ENCODE measurements at places on chromosomes 2 and 18. TPM values are rescaled to one million over a fixed set of nuclear protein-coding genes. Genes with fewer than 3 reads are reported as not detected.

- DNase-seq = no peak
Measured at GRCh38 chr2:148882051-148882450, 7.0 kb downstream of the KIF5C start.

GRCh38 chr2:144983107-144983506 lies 463.2 kb upstream of the ZEB2 start:
- DNase-seq = no peak

DNA sequence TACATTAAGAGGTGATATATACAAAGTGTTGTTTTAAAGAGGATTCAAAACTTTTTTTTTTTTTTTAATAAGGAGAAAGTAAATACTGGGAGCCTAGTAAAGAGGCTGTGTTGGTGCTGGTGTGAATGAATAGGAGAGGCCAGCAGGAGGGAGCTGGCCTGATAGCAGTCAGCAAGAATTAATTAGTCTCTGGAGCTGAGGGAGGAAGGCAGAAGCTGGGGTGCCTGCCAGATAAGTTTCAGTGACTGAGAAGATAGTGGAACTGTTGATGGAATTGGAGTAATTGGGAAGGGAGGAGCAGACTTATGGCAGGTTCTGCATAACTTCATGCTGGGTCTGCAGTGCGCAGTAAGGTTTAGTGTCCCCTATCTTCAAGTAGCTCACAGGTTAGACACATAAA lies 36.2 kb upstream of the SNORC start:
- DNase-seq = no peak

GRCh38 chr2:64631771-64632170 lies 21.9 kb downstream of the SERTAD2 start:
- no peak for DNase-seq

- DNase-seq = no peak
Measured at GRCh38 chr18:79856119-79857007, 58.6 kb downstream of the KCNG2 start.

- DNase-seq = no peak
Measured at GRCh38 chr2:134499307-134499926, 219.4 kb downstream of the TMEM163 start.

- DNase-seq = no peak
Measured at GRCh38 chr2:6078414-6078813, 386.2 kb downstream of the SOX11 start.

GRCh38 chr18:59002974-59003594 lies 136.6 kb upstream of the SEC11C start:
- no peak for DNase-seq

DNA sequence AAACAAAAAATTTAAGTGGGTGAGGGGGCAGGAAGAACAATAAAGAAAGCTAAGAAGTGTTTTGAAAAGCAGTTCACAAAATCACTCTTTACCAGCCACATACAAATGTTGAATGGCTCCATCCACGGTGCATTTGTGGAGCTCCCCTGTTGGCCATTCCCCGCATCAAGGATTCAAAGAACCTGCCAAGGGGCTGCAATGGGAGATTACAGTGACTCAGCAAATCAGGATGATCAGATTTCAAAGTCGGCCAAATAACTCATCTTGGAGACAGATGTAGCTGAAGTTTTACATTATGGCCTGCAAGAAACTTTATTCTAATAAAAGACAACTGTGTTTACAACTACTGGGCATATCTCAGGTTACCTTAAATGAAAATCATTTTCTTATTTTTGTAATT lies 26.9 kb downstream of the COL4A3 start:
- no peak for DNase-seq

DNA sequence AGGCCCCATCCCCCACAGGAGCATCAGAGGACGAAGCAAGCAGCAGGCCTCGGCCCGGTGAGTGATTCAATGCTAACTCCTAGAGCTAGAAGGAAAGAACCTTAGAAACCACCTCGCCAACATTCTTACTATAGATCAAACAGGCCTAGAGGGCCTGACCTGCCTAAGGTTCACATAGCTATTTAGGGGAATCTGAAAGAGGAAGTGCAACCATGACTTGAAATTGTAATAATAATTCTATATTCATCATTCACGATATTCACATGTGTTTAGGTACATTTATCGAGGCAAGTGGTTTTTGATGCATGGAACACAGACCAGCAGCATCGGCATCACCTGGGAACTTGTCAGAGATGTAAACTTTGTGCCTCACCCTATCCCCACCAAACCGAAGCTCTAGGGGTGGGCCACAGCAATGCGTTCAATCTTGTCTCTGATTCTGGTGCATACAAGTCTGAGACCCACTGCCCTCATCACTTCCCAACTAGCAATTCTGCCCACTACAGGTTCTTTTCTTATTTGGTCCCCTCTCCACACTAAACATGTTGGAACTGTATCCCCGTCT lies 78.0 kb upstream of the DNMT3A start:
- DNase-seq = no peak

DNA sequence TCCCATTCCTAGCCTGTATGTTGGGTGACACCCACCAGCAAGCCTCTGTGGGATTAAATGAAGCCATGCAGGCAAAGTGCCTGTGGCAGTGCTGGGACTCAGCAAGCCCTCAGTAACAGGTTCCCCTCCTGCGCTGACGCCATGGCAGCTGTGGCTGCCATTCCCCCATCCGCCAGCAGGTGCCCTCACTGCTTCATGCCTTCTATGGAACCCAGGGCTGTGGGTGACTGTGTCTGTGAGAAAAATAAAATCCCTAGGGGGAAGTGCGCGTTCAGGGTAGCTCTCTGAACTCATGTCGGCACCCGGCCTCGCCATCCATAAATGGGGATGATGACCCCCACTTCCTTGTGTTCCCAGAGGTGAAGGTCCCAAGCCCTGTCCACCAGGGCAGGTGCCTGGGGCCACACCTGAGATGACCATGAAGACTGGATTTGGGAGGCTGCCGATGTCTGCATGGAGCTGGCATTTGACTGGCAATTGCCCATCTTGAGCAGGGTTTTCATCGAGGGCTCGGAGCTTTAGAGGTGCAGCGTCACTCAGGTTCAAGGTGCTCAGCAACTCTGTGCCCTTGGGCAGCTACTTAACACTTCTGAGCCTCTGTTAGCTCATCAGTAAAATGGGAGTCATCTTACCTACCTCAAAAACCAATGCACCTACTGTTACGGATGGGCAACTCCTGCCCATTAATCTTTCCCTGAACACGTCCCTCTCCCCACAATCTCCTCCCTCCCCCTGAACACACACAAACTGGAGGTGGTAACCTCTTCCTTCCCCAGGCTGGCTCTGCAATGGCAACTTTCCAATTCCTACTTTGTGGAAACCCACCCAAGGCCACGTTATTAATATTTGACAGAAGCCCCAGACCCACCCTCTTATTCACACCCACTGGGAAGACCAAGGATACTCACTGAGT lies 2.9 kb upstream of the MAL start:
- DNase-seq = peak; percentile 73

DNA sequence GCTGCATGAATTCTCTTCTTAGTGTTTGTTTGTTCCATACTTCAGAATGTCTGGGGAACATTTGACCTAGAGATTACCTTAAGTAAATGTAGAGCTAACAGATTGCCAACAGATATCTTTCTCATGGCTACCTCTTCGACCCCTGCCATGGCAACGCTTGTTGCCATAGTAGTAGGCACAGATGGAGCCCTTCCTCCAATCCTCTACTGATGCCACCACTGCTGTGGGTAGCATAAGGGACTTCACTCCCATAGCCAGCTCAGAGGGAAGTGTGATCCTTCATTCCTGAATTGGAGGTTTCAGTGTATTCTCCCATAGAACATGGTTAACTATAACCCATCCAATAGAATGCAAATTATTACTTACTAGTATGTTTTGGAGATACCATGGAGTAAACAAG lies 543.6 kb upstream of the NRP2 start:
- DNase-seq = no peak

DNA sequence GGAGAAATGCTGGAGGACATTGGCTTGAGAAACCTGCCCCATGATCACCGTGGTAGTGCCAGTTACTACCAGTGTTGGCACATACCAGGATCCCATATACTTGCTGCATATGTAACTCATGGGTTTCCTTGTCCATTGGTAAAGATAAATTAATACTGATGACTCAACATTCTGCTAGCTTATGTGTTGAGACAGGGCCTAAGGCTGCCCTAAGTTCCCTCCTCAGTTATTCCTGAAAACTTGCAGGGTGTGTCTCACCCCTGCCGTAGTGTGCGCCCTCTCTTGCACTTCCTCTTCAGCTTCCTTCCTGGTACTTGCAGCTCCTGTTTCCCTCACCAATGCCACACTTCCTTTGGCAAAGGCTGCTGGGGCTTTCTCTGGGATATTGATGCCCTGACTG lies 4.3 kb upstream of the INO80C start:
- DNase-seq = no peak

- no peak for DNase-seq
Measured at GRCh38 chr2:67366832-67367412, 30.2 kb upstream of the ETAA1 start.

GRCh38 chr18:22463076-22463475 lies 45.4 kb upstream of the CTAGE1 start:
- DNase-seq = no peak

The GPAT2 gene
- 11.8 TPM for total RNA-seq

The KCNJ13 gene
- total RNA-seq = not detected

The ARHGAP25 gene
- total RNA-seq = 43.6 TPM

The MC4R gene
- not detected for total RNA-seq

The CCDC74A gene
- total RNA-seq = 0.27 TPM

The SIX3 gene
- total RNA-seq = not detected

The SERPINB5 gene
- total RNA-seq = not detected

The COL3A1 gene
- not detected for total RNA-seq

The STAT4 gene
- total RNA-seq = 5.9 TPM

Measured in hematopoietic multipotent progenitor cell (in vitro differentiated cells).